ENCODE measurements at places on chromosomes 12 and 14.
A peak's percentile ranks its signal among the peaks of the same experiment; 100 is the strongest.

- DNase-seq: no peak
Measured at GRCh38 chr14:59870277-59871165, at the start of gene RTN1. Gene RTN1 (minus strand): TSS chr14:59870776. CDS start chr14:59870630, 146 bp downstream.

DNA sequence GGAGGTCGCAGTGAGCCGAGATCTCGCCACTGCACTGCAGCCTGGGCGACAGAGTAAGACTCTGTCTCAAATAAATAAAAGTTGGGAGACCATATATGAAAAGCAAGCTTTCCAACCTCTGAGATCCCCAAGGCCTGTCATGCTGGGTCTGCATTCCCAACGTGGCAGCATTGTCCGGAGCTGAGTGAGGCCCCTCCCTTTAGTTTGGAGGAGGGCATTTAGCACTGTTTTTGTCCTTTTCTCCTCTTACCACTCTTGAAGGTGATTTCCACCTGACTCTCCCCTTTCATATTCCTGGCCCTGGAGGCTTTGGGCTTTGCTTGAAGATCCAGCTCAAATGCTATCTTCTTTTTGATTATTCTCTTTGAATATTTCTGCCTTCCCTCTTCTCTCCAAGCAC, 3.2 kb downstream of the AACS start:
- DNase-seq: no peak

DNA sequence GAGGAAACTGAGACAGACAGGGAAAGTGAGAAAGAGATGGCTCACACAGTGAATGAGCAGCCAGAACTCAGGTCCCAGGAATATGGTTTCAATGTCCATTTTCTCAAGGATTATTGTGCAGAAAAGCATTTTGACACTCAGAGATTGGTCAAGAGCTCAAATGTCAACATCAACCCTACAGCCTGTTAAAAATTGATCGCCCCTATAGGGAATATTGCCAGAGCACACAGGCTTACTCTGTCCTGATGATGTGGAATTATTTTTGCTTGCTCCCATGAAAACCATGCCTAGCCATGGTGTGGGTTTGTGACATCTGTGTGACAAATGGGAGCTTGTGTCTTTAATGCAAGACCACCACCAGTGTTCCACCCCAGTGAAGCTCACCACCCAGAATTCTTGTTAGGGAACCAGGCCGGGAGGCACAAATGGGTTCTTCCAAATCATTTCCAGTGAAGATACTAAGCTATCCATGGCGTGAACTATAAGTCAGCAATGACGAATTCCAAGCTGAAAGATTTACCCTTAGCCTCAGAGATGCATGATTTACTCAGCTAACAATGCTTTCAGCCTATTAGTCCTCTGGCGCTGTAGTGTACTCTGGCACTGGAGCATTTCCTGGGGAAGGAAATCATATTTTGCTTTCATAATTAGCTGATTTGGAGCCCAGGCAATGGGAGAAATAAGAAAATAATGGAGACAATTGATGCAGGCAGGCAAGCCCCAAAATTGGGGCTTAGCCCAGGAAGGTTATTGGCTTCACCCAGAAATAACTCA, 1188.2 kb upstream of the TMEM132C start:
- no peak for DNase-seq

- no peak for DNase-seq
Measured at GRCh38 chr14:50383618-50384225, 13.0 kb downstream of the CDKL1 start.

DNA sequence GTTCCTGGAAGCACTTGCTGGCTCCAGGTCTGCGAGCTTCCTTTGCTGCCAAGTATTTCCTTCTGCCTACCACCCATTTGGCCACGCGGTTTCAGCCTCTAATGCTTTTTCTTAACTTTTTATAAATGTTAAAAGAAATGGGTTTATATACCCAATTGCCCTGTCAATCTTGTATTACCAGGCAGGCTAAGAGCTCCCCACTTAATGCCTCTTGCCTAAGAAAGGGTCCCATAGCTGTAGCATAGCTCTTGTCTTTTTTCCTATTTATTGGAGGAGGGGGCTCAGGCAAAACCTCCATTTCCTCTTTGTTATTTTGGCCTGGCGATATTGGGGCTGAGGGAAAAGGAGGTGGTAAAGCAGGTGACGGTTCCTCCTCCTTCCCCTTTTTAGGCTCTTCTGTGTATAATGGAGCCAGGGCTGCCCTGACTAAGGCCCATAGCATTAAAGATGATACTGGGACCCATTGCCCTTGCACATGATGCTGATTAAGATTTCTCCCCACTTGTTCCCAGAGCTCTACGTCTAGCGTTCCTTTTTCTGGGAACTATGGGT, 21.6 kb upstream of the BLTP3B start:
- no peak for DNase-seq

GRCh38 chr12:50572760-50573159, 68.0 kb downstream of the DIP2B start:
- no peak for DNase-seq

DNA sequence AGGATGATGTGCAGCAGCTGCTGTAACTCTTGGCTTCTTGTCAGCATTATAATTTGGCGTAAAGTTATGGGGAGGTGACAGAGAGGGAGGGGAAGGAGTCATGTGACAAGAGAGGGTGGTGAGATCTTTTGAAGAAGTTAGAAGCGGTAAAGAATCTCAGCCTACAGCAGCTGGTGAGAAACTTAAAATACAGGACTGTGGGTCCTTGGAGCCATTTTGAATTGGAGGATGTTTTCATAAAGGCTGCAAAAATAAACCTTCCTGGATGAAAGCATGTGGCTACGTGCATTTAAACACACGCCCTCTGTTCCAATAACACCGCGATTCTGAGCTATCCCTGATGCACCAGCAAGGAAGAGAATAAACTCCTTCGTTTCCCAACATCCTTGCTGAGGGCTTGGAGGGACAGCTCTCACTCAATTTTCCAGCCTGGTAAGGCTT, 133.7 kb downstream of the TMEM30B start:
- DNase-seq: peak; percentile 42

DNA sequence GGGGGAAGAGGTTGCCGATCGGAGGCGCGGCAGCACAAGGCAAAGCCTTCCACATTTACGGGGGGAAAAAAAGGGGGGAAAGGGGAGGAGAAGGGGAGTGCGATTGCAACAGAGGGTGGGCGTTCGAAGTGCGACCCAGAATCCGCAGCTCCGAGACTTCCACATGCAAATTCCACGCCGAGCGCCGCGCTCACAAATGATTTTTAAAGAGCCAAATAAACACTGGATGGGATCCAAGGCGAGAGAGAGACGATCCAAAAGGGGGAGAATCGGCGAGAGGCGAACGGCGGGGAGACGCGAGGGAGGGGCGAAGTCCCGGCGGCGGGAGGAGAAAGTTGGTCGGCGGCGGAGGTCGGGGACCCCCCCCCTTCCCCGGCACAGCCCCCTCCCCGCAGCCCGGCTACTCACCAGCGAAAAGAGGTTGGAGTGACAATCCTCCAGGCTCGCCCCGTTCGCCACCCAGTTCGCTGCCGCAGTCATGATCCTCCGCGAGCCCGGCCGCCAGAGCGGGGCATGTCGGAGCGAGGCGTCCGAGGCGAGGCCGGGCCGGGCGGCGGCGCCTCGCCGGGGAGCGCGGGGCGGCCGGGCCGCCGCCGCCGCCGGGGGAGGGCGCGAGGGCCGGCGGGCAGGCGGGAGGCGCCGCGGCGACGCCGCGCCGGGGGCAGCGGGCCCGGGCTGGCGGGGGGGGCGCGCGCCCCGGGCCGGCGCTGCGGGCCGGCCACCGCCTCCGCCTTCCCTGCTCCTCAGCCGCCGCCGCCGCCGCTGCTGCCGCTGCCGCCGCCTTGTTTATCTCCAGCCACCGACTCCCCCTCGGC, 634 bp downstream of the MED13L start:
- no peak for DNase-seq

- DNase-seq: peak; percentile 50
Measured at GRCh38 chr12:5403411-5403810, 28.5 kb upstream of the NTF3 start.

GRCh38 chr14:34212172-34212929, 249.7 kb downstream of the SPTSSA start:
- DNase-seq: no peak

DNA sequence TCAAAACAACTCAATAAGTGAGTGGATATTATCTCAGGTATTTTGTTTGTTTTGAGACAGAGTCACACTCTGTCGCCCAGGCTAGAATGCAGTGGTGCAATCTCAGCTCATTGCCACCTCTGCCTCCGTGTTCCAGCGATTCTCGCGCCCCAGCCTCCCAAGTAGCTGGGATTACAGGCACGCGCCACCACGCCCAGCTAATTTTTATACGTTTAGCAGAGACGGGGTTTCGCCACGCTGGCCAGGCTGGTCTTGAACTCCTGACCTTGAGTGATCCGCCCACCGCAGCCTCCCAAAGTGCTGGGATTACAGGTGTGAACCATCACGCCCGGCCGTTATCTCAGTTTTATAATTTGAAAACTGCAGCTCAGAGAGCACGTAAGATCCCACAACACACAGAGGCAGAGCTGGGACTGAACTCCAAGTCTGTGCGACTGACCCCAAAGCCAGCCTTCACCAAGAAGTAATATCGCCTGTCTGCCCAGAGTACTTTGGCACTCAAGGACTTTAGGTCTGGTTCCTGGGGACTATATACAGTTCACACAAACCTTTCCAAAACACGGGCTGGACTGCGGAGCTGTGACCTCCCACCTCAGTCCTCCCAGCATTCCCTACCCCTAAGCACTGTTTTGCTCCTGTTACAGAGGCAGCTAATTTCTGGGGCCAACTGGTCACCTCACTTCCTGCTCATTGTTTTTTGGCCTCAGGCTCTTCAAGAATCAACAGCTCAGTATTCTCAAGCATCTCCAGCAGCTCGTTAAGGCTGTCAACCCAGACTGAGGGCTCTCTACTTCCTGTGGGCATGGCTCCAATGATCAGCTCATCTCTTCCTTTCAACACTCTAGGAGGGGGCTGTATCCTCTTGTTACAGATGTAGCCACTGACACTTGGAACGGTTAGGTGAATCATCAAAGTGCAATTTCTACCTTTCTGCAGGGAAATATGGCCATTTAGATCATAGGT, 22.5 kb downstream of the TESC start:
- DNase-seq: no peak

GRCh38 chr14:65131301-65131701, 29.0 kb upstream of the MAX start:
- no peak for DNase-seq

DNA sequence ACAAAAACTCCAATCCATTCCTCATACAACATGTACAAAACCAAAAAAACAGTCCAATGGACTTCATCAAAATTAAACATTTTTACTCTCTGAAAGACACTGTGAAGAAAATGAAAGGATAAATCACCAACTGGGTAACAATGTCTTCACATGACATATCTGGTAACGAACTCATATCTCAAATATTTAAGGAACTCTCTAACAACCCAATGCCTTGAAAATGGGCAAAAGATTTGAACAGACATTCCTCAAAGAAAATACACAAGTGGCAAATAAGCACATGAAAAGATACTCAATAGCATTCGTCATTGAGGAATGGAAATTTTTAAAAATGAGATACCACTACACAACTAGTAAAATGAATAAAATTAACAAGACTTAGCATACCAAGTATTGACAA, 198.7 kb upstream of the RASSF8 start:
- no peak for DNase-seq

GRCh38 chr12:77788231-77789168, 42.2 kb upstream of the NAV3 start:
- DNase-seq: no peak

DNA sequence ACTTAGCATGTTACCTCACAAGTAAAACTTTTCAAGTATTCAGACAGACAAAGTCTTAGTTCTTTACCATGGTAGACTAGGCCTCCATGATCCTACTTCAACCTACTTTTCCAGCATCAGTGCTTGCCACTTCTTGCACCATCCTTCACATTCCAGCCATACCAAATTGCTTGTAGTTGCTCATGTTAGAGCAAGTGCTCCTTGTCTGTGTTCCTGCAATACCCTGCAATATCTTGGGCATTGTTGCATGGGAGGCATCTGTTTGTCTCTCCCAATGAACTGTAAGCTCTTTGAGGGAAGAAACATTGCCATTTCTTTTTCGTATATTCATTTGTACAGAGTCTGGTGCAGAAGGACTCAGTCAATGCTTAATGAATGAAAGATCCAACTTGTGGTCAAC, 78.0 kb downstream of the SRGAP1 start:
- DNase-seq: no peak

DNA sequence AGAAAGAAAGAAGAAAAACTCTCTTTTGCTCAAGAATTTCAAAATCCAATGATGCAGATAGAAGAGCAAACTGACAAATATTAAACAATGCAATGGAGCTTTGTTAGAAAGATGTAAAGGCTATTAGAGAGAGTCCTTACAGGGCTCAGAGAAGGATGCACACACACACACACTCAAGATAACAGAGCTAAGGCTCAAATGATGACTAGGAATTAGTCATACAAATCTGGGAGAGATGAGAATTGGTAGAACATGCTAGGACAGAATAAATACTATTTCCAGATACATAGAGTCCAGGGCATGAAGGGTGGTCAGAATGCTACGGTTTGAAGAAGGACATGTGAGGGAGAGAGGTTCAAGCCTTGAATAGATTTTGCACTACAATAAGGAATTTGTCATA, 650.1 kb upstream of the MDGA2 start:
- no peak for DNase-seq

DNA sequence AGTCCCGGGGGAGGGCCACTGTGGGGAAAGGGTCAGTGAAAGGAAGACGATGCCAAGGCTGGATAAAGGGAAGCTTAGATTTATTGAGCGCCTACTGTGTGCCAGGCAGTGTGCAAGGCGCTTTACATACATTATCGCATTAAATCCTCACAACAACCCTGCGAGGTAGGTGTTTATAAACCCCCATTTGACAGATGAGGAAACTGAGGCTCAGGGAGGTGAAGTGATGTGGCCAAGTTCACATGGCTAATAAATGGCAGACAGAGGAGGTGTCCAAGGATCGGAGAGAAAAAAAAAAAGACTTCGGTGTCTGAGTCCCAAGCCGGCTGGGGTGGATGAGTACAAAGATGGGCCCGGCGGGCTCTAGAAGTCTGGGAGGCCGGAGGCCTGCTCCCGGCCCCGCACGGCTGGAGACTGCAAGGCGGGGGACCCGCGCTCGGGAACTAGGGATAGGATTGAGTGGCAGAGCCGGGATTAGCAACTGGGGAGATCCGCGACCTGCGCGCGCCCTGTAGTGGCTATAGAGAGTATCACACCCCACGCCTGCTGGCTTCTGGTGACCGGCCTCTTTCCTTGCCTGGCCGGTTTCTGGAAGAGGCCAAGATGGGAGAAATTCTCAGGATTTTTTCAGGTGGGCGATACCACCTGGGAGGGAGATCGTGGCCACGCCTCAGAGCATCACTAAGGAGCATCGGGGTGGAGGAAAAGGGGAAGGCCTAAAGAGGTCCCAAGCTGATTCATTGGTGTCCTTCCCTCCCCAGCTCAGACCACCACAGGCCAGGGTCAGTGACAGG, 3.9 kb downstream of the DDN start:
- DNase-seq: peak; percentile 96

GRCh38 chr14:24274101-24274543, 2.7 kb upstream of the RABGGTA start:
- no peak for DNase-seq

- no peak for DNase-seq
Measured at GRCh38 chr14:60771117-60771516, 36.6 kb downstream of the MNAT1 start.

GRCh38 chr14:25080682-25081081, 30.7 kb upstream of the STXBP6 start:
- DNase-seq: no peak

GRCh38 chr14:104632781-104633180, 28.2 kb upstream of the TMEM179 start:
- no peak for DNase-seq

GRCh38 chr12:26595806-26596205, 237.2 kb downstream of the ITPR2 start:
- no peak for DNase-seq

- DNase-seq: peak; percentile 77
Measured at GRCh38 chr14:56318393-56319115, 200.3 kb downstream of the PELI2 start.

Data from esophagus muscularis mucosa (tissue), 4 donors.